Activated CD4-positive, alpha-beta T cell treated with anti-CD3 and anti-CD28 coated beads, Interleukin-2, amount 50 U/mL, for 16 hours (primary cell): ENCODE measurements at places on chromosomes 1 and 21.

DNA sequence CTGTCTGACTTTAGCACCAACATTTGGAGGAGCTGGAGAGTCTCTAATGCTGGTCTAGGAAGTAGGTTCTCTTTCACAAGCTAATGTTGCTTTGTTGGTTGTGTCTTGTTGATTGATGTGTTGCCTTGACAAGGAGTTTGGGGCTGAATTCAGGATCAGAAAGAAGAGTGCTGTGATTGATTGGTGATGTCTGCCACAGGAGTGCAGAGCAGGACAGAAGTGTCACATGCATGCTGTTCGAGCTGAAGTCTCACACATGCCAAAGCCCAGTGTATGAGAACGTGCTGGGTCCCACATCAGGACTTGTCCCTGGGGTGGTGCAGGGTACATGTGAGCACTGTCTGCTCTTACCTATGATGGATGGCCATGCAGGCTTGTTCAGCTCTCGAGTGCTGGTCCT is 694.4 kb downstream of the MATN1 start:
- no peak for DNase-seq

DNA sequence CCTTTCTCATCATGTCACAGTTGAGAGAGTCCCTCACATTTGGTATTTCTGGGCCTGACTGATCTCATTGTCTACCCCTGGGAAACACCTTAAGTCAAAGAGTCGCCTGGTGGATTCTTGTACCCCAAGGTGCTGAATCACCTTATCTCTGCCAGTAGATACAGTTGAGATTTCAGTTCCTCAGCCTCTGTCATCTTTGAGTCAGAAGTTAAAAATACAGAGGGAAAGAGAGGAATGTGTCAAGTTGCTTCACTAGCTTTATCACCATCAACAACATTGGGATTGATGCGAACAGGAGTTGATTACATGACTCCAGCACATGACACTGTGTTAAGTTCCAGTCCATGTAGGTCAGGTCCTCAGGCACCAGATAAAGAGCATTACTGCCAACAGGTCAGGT is 513.0 kb downstream of the NUF2 start:
- no peak for DNase-seq

GRCh38 chr1:247362153-247362552 is 30.5 kb upstream of the ZNF496 start:
- no peak for DNase-seq

GRCh38 chr1:207818971-207819451 is 67.2 kb downstream of the CD46 start:
- no peak for DNase-seq

GRCh38 chr1:182084487-182085316 is 23.2 kb upstream of the ZNF648 start:
- DNase-seq = peak; percentile 83

DNA sequence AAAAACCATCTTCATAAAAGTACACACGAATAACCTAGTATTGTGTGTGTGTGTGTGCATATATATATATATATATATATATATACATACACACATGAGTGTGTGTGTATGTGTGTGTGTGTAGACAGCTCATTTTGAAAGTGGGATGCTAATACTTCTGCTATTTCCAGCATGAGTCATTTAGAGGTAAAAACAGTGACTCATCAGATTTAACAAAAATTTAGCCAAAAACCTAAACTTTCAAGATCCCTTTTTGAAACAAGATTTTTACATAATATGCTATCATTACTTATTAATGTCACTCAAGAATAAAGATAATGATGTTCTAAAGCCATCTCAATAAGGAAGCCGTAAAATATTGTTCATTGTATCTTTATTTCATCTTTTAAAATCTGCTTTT is 35.6 kb upstream of the ADGRL4 start:
- DNase-seq = peak; percentile 54

DNA sequence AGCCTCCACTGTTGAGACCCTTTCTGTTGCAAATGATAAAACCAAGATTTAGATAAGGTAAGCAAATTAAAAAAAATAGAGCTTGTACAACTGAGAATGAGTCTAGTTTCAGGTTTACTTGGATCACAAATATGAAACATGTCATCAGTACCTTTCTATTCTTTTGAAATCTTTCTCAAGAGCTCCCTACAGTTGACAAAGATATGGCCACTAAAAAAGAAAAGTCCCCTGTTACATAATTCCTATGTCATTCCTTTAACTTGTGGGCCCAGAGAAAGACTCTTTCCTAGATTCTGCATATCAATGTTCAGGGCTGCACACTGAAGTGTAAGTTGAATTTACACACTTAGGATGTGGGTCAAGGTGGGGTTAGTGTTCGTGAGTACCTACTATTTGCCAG is 168.1 kb downstream of the PLA2G4A start:
- no peak for DNase-seq

DNA sequence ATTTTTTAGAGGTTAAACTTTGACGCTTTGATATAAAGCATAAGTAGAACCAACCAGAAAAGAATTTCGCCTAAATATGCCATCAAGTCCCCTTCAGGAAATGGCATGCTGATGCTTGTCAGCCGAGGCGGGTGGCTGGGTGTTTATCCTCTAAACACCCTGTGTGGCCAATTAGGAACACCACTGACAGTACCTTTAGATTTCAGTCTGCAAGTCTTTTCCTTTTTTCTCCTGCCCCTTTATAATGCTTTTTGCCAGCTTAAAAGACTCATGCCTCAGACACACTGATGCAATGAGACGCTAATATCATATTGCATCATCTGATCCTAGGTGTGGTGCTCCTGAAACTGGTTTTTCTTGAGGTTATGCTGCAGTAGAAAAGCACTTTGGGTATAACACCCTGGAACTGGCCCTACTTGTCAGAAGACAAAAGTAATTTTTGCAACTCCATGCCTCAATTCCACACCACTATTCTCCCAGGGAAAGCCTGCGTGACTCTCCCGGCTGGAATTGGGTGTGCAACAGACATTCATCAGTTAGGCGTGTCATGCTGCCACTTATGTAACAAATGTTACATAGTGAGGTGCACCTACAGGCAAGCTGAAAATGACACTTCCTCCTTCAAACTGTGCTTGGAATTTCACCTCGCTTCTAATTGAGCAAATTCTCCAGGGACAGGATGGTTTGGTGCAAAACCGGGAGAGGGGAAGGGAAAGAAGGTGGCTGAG is 2.0 kb upstream of the RCC2 start:
- peak; percentile 48 for DNase-seq

GRCh38 chr1:184187097-184187496 is 135.6 kb downstream of the TSEN15 start:
- DNase-seq = no peak
